ENCODE measurements at places on chromosomes 5 and 9.

DNA sequence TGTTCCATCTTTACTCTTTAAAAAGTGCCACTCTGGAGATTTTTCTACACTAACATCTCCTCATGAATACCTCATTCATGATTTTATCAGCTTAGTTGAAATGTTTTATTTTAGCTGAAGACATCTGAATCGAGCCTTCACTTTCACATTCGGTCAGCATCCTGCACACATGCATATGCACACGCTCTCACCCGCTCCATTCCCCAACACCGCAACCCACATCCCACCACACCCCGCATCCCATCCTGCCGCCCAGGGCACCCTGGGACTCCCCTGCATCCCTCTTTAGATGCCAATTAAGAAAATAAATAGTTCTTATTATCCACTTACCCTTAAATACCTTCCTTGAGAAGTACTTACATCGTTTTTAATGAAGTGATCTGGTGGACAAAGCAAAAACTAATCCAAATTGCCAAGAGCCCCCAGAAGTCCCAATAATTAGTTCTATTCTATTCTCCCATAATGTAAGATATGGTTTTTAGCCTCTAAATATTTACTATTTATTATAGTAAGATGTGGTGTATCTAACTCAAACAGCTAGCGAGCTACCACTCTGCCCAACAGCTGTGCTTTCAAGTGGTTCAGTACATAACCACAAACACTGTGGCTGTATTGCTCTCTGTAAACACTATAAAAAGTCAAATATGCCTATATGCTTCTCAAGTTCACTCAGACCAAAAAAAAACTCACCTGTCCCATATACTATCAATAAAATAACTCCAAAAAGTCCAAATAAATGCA lies 38.2 kb downstream of the GZMK start:
- peak; percentile 9 for DNase-seq

GRCh38 chr5:124536333-124536732 lies 210.1 kb downstream of the ZNF608 start:
- DNase-seq: no peak

DNA sequence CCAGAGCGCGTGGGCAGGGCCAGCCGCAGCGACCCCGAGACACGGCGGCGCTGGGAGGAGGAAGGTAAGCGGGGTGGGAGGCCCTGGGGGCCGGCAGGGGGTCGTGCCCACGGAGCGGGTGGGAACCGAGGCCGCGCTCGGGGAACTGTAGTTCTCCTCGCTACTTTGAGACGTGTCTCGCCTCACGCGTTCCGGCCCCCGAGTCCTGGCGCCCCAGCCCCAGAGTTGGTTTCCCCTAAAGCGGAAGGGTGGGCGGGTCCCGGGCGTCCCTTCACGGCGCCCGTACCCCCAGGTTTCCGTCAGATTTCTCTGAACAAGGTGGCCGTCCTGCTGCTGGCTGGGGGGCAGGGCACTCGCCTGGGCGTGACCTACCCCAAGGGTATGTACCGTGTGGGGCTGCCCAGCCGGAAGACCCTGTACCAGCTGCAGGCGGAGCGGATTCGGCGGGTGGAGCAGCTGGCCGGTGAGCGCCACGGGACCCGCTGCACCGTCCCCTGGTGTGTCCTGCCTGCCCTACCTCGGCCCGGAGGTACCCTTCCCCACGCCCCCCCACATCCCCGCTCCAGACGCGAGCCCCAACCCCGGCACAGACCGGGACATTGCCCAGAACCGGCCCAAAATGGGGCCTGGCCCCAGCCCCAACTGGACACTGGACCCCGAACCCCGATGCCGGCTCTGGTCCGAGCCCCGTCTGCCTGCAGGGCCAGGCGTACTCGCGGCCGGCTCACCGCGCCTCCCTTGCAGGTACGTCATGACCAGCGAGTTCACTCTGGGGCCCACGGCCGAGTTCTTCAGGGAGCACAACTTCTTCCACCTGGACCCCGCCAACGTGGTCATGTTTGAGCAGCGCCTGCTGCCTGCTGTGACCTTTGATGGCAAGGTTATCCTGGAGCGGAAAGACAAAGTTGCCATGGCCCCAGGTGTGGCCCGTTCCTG lies 709 bp downstream of the UAP1L1 start:
- no peak for DNase-seq

DNA sequence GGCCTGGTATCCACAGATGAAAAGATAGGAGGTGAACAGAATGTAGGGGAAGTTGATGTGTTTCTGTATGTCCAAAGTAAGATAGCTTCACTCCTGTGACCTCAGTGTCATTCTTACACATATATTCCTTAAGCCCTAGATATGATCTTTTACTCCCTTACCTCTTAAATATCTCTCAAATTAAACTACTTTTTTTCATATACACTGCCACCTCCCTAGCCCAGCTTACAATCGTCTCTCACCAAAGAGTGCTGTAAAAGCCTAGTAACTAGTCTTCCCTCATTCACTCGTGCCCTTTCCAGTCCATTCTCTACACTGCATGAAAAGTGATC lies 5.3 kb downstream of the DNAI1 start:
- no peak for DNase-seq

DNA sequence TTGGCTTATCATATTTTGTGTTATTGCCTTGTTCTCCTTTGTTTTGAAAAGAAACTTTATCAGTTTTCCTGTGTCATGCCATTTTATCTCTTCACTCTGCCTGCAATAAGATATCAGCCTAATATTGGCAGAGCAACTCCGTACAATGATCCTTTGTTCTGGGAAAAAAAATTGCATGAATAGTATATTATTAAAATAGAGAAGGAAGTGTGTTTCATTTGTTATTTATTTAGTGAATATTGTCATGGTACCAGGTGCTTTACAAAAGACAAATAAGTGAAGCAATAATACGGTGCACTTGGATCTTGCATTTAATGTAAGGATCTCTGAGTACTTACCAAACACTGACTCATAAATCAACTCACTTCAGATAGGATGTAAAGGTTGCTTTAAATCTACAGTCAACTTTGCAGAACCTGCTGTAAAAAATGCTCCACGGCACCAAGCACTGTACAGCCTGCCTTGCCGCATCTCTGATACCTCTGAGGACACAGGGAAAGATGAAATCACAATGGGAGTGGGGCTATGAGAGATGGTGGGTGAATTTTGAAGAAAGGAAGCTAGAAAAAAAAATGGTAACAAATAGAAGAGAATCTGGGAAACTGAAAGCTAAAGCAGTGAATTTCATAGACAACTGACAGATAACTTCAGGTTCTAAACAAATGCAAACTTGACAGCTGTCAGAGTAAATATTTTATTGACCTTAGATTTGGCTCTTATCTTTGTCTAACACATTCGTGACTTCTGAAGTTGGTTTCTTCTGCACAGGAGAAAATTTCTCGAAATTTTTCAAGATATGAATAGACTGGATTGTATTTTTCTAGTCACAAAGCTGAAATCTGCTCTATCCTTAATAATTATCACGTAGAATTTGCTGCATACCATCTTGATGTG lies 232.1 kb downstream of the ENC1 start:
- DNase-seq: no peak

DNA sequence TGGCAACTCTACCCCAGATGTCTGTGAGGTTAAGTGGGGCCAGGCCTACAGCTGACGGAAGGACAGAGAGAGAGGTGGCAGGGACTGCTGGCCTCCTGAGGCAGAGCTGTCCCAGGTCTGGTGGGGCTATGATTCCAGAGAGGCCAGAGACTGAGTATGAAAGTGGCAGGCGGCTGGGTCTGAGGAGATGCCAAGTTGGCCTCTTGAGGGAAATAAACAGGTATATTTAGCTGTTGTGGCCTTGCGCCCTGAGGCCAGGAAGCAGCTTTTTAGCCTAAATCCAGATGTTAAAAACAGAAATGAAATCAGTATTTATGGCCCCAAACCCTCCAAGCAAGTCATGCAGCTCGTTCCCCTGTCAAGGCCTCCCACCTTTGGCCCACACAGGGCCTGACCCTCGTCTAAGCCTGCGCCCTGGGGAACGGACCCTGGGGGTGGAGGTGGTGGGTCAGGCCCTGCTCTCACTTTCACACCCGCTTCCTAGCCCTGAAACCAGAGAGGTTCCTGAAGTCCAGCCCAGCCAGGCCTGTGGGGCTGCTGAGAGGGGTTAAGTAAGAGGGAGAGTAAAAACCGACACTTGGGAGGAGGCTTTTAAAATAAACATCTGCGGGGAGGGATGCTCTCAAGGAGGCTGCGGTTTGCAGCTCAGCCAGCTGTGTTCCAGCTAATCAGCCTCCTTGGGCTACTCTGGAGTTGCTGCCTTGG lies 18.7 kb downstream of the PCDHGC5 start:
- DNase-seq: no peak

- no peak for DNase-seq
Measured at GRCh38 chr5:35679357-35679756, 61.7 kb downstream of the SPEF2 start.

GRCh38 chr9:71638627-71639026 lies 129.7 kb downstream of the CEMIP2 start:
- no peak for DNase-seq

GRCh38 chr5:159424123-159424522 lies 93.8 kb upstream of the IL12B start:
- DNase-seq: no peak

GRCh38 chr9:6171667-6172066 lies 43.9 kb upstream of the IL33 start:
- no peak for DNase-seq

DNA sequence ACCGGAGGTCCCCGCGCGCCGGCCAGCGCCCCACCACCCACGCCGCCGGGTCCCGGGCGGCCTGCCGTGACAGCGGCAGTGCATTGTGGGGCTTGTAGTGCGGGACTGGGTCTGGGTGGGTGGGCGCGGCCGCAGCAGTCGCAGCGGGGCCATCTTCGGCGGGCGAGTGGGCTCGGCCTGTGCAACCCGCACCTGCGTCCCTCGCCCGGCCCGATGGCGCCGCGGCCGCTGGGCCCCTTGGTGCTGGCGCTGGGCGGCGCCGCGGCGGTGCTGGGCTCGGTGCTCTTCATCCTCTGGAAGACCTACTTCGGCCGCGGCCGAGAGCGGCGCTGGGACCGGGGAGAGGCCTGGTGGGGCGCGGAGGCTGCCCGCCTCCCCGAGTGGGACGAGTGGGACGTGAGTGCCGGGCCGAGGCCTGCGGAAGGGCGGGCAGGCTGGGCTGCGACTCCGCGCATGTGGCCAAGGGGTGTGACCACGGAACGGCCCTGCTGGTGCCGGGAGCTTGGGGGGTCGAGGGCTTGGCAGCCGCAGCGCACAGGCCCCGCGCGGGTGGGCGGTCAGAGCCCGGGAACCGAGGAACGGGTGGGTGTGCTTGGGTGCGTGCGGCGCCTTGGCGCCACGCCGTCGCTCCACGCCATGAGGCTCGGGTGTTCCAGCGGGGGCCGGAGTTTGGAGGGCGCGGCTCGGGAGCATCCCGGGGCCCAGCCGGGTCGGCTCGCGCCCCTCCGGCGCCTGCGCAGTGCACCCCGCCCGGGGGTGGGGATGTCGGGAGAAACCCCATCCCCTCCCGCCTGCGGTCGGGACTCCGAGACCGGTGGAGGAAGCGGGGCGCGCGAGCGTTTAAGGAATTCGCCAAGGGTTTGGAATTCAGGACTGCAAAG lies at the start of gene ARL10:
TSS of gene ARL10 (plus strand) at position 137 of the 881 bp plus-strand sequence. CDS start at position 214, 77 bp downstream.
- DNase-seq: no peak

DNA sequence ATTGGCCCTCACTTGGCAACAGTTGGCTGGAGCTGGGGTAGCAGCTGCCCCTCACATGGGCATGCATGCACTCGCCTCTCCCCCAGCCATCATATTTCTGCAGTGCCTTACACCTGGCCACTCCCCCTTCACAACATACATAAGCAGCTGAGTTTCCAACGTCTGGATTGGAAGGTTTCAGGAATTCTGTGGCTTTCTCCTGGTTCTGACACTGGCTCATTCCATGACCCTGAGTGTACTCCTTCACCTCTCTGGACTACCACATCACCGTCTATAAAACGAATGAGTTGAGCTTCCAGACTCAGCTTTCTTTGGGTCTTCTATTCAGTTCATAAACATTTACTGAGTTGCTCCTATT lies 84.3 kb downstream of the GALNT10 start:
- peak; percentile 45 for DNase-seq

GRCh38 chr5:35820735-35821134 lies 36.0 kb upstream of the IL7R start:
- DNase-seq: no peak
